Caki2 (cell line): ENCODE measurements at places on chromosomes 4 and X. TPM values are rescaled to one million over a fixed set of nuclear protein-coding genes. Genes with fewer than 3 reads are reported as not detected.

GRCh38 chr4:117610706-117611308 is 423.5 kb upstream of the NDST3 start:
- no peak for DNase-seq

GRCh38 chrX:15055146-15055930 is 182.1 kb downstream of the MOSPD2 start:
- peak; percentile 38 for DNase-seq

GRCh38 chrX:55867181-55867651 is 149.7 kb downstream of the RRAGB start:
- DNase-seq, result peak; percentile 60

- DNase-seq, result no peak
Measured at GRCh38 chr4:61505773-61506685, 305.9 kb downstream of the ADGRL3 start.

DNA sequence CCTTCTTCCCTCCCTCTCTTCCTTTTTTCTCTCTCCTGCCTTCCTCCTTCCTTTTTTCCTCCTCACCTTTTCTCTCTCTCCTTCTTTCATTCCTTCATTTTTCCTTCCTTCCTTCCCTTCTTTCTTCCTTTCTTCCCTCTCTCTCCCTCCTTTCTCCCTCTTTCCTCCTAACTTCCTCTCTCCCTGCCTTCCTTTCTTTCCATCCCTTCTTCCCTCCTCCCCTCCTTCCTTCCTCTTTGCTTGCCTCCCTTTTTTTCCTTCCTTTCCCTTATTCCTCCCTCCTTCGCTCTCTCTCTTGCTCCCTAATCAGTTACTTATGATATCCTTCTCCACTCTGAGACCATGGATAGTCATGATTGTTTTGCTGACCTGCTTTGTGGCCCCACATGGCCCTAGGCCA is 56.7 kb upstream of the PUDP start:
- no peak for DNase-seq

Gene DGKK
- total RNA-seq, result not detected in 2 replicates
